ENCODE measurements at places on chromosomes 11 and 22. TPM values are rescaled to one million over a fixed set of nuclear protein-coding genes. Genes with fewer than 3 reads are reported as not detected.

- DNase-seq: no peak
Observed at GRCh38 chr22:38432264-38432663, 22.7 kb downstream of the KCNJ4 start.

GRCh38 chr11:107770551-107770951 lies 58.7 kb upstream of the SLN start:
- DNase-seq: no peak

DNA sequence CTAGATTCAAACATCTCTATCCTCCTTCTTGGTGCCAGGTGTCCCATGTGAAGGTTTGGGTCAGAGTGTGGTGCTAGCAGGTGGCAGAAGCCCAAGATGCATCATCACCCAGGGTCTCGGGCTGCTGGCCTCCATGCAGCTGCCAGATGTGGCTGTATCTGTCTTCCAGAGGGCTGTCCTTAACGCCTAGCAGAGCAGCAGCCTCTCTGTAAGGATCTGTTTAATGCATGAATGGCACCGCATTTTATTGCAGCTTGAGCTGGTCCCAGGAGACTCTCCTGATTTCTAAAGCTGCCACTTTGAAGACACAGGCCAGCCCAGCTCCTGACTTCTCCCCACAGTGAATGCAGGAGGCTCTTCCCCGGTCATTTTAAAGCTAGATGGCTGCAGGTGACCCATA lies 26.3 kb downstream of the SLC1A2 start:
- DNase-seq: no peak

TP53I11 gene
- 266 TPM for total RNA-seq

CCDC81 gene
- total RNA-seq: 36.5 TPM
